ENCODE measurements at places on chromosomes 3 and 15. TPM values are rescaled to one million over a fixed set of nuclear protein-coding genes. Genes with fewer than 3 reads are reported as not detected.

Gene MRAS
- total RNA-seq, result 64.5 TPM

Gene RTP3
- total RNA-seq, result not detected

Gene UBA7
- 6.6 TPM for total RNA-seq

Gene ACVR2B
- 61.0 TPM for total RNA-seq

Gene GP9
- total RNA-seq, result not detected

Gene C3orf85
- not detected for total RNA-seq

Gene SCG5
- total RNA-seq, result 134 TPM

Gene MEX3B
- total RNA-seq, result 82.0 TPM

Gene CACNA1D
- 49.8 TPM for total RNA-seq

Gene ARHGEF26
- total RNA-seq, result 11.9 TPM

Gene LEKR1
- total RNA-seq, result 1.3 TPM
